ENCODE measurements at places on chromosomes 1 and 21.
A peak's percentile ranks its signal among the peaks of the same experiment; 100 is the strongest.

GRCh38 chr1:46041551-46041950 lies 90.9 kb downstream of the PIK3R3 start:
- DNase-seq, result no peak

GRCh38 chr1:167820684-167821355 lies 93.1 kb downstream of the ADCY10 start:
- DNase-seq, result no peak

DNA sequence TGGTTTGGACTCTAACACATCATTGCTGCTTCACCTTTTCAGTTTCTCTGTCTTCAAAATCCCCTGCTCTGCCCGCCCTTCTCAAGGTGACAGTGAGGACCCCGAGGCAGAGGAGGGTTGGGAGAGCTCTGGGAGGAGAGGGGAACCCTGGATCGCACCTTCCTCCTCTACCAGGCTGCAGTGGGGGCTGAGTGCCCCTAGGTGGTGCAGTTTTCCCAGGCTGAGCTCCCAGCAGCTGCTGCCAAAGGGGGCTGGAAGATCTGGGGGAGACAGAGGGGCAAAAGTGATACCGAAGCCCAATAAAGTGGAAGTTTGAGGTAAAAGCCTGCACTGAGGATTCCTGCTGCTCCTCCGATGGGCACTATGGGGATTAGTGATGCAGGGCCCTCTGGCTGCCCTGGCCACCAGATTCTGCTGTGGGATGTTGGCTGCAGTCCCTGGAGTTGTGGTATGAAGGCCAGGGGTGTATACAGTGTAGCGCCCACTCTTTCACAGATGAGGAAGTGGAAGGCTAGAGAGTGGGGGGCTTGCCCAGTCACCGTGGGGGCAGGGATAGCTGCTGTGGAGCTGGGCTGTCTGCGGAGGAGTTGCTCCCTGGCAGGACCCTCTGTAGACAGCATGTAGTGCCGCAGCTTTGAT lies 40.7 kb upstream of the SCMH1 start:
- peak; percentile 41 for DNase-seq

DNA sequence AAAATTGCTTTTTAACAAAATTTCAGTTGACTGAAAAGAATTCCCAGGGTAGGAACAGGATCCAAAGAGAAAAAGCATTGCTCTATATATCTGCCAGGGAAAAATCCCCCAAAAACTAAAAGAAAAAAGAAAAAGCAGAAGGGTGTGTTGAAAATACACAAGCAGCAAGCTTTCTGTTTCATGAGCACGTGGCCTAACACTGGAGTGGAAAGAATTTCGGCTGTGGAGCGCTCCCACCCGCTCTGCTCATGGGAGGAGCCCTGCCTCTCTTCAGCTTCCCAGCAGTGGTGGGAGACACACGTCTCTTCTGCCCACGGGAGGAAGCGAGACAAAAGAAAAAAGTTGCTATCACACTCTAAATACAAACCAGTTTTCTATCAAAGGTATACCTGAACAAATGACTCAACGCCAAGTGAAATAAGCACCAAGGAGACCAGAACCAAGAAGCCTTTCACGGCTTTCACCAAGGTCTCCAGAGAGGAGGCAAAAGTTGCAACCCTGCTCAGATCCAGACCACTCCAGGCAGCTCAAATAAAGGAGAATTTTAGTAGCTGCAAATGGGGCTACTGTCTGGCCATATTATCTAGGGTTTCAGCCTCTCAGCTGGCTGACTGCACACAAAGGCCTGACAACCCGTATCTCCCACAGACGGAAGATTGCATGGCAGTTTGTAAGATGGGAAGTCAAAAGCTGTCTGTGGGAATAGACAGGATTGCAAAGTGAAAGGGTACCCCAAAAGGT lies 29.5 kb upstream of the ZNF496 start:
- no peak for DNase-seq

DNA sequence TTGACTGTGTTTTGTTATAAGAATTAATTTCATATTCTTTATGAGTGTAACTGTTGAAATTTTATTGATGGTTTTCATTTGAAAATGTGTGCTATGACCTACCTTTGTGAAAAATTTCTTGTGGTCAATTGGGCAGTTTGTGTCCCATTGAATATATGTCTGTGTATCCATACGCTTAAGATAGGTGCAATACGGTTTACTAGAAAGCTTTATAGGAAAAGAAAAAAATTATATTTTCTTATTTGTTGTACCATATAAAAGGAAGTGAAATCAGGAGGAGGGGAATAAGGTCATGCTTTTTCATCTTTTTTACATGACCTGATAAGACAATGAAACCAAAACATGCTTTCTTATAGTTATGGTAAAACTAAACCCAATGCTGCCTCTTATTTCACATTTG lies 807.7 kb downstream of the USP25 start:
- no peak for DNase-seq

DNA sequence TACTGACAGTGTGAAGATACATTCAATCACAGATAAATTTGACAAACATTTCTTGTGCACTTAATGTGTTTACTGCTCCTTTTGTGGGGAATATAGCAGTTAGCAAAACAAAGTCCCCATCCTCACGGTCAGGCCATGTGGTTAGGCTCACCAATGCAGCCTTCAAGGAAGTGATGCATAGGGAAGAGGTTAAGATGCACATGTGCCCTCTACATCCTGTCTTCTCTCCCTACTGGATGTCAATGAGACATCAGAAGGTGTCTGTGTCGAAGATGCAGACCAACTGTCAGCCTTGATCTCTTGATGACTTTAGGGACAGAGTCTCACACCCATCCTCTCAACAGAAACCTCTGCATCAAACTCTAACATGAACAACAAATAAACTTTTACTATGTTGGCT lies 78.7 kb downstream of the FH start:
- DNase-seq, result no peak

DNA sequence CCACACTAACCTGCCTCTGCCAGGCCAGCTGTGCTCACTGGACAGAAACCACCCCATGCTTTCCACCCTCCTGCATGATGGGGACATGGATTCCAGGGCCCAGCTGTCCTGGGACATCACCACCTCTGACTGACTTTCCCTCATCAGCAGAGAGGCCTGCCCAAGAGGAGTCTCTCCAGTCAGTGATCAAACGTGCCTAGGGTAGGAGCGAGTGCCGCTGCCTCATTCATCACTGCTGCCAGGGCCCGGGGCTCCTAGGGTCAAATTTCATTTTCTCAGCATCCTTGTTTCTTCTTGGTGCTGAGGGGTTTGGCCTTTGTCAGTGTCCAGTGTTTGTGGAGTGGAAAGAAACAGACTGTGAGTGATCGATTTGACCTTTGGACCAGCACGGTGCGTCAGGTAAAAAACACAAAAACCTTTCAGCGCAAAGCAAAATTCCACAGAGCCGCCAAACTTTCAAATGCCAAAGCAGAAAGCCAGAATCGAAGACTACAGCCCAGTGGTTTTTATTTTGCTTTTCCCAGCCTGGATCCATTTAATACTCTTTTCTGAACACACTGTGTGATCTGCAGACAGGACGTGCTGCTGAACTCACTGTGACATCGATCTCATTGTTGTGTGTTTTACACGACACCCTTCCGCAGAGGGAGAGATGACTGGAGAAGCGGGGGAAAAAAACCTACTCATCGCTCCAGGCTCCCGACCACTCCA lies 43.2 kb downstream of the CAPN8 start:
- DNase-seq, result no peak

DNA sequence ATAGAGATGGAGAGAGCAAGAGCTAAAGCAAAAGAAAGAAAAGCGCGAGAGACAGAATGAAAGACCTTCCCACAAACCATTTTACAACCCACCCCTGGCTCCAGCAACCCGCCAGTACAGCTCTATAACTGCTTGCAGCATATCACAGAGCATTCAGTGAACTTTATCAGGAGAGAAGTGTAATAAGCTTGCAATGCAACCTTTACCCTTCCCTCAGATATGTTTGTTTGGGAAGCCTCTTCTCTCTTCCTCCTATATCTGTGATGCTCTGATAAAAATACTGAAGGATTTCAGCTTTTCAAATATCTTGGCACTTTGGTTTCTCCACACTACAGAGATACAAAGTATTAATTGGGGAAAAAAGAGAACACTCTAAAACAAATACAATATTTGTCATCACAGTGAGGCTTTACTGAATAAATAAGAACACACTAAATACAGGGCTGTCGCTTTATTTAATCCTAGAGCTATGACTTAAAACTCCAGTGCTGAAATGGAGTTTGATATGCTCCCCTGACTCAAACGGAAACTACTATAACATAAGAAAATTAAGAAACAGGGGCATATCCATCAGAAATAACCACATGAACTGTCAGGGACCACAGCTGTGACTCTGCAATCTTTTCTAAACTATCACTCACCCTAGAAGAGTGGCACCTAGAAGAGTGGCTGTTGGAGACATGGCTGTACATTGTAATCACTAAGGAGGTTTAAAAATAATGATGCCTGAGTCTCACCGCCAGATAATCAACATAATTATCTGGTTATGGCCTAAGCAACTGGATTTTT lies 6.7 kb downstream of the CRP start:
- DNase-seq, result no peak

All from mesenchymal stem cell (in vitro differentiated cells and primary cell).